Colonic mucosa (tissue), 4 donors: ENCODE measurements at places on chromosomes 6 and 20. TPM values are rescaled to one million over a fixed set of nuclear protein-coding genes. Genes with fewer than 3 reads are reported as not detected.
A peak's percentile ranks its signal among the peaks of the same experiment; 100 is the strongest.

DNA sequence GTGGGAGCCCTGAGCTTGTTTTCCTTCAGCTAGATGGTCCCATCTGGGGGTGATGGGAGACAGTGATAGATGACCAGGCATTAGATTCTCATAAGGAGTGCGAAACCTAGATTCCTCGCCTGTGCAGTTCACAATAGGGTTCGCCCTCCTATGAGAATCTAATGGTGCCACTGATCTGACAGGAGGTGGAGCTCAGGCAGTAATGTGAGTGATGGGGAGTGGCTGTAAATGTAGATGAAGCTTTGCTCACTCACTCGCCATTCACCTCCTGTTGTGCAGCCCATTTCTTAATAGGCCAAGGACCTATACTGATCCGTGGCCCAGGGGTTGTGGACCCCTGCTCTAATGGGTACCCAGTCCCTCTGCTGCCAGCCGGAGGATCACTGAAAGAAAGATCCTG lies 20.7 kb upstream of the KCNB1 start:
- no peak for DNase-seq

- peak; percentile 11 for DNase-seq
These were observed 76.6 kb upstream of the TOX2 start for GRCh38 chr20:43837856-43838702.

Gene NT5E
- 28.0 TPM for total RNA-seq

GRCh38 chr20:31691646-31692275 lies 30.9 kb downstream of the BCL2L1 start:
- no peak for DNase-seq

DNA sequence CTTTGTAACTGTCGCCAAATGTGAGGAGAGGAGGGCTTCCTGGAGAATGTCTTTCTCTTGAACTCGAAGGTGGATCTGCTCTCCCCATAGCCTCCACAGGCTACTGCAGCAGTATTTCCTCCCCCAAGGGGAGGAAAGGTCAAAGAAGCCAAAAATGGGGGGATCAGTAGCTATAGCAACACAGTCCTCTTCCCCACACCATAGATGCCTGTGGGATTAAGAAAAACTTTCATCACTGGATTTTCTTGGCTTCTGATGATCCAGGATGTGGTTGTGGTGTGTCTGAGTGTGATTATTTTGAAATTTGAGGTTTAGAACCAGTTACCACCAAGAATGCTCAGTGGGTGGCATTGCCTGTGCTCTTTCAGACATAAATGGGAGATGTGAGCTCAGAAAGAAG lies 140.1 kb upstream of the SPACA1 start:
- DNase-seq = no peak

DNA sequence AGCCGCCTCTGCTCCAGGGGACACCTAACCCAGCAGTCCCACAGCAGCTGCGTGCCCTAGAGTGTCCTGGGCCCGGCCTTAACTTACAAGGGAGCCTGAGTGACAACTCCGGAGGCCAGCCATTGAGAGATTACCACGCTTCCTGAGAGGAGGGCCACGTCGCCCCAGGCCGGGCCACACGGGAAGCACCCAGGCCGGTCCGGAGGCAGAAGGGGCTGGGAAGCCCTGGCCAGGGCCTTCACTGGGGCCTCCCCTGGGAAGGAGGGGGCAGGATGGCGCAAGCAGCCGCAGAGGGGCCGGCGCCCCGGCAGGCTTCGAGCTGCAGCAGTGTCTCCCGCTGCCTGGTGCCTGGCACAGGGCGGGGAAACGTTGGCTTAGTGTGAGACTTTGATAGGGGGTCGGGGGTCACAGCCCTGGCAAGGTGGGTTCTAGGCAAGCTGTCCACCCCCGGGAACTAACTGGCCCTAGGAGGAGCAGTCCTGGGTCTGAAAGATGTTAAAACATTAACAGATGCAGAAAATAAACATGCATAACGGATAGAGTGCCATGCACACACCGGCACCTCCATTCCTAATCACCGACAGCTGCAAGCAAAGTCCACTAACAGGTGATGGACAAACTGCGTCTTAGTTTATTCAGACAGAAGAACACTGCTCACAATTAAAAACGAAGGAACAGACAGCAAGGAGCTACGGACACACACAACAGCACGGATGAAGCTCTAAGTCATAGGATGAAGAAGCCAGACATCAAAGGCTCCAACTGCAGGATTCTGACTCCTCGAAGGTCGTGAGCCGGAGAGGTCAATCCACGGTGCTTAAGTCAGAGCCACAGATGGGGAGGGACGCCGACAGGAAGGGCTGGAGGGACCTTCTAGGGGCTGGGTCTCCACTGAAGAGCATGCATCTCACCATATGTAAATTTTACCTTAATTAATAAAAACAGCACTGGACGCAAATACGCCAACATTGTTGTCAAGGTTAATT lies 17.4 kb downstream of the CHRNA4 start:
- DNase-seq = no peak

Gene TRIM15
- 26.8 TPM for total RNA-seq

- DNase-seq = no peak
These were observed 145.2 kb downstream of the SOBP start for GRCh38 chr6:107635057-107635515.

GRCh38 chr6:136822376-136823127 lies at the start of gene PEX7:
Gene PEX7 (plus strand): TSS chr6:136822592. CDS start chr6:136822666, 74 bp downstream.
- DNase-seq = peak; percentile 94
